ENCODE measurements at places on chromosomes 4 and X.

GRCh38 chr4:155618183-155618838 is 48.3 kb upstream of the GUCY1A1 start:
- no peak for DNase-seq

DNA sequence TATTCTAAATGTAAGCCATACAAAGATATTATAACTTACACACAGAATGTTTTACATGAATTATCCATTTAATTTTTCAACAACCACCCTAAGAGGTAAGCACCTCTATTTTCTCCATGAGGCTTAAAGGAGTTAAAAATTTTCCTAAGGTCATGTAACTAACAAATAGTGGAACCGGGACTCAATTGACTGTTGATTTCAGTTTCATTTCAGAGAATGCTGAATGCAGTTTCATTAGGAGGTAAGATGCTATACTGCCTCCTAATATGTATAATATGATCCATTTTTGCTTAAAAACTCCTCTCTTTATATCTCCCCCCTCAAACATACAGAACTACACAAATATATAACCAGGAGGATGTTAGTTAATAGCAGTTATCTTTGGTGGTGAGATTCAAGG is 29.1 kb downstream of the PHKA1 start:
- DNase-seq, result no peak

GRCh38 chr4:150906987-150907633 is 108.0 kb downstream of the LRBA start:
- no peak for DNase-seq

- no peak for DNase-seq
These were observed 392.5 kb downstream of the ZNF674 start for GRCh38 chrX:46152756-46153155.

- no peak for DNase-seq
These were observed 74.3 kb upstream of the ANXA3 start for GRCh38 chr4:78477276-78477675.

DNA sequence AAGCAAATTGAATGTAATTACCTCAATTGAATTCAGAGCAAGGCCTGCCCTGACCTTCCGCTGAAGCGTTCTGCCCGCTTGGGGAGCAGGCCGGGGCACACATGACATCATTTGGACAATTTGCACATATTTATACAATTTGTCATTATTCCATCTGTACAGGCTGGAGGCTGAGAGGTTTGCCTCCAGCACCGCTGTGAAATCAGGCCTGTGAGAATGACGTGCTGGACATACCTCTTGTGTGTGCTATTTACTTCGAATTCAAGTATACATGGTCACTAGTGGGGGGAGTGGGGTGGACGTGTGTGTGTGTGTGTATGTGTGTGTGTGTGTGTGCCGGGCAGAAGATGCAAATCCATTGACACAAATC is 285.6 kb downstream of the SHOX start:
- no peak for DNase-seq

DNA sequence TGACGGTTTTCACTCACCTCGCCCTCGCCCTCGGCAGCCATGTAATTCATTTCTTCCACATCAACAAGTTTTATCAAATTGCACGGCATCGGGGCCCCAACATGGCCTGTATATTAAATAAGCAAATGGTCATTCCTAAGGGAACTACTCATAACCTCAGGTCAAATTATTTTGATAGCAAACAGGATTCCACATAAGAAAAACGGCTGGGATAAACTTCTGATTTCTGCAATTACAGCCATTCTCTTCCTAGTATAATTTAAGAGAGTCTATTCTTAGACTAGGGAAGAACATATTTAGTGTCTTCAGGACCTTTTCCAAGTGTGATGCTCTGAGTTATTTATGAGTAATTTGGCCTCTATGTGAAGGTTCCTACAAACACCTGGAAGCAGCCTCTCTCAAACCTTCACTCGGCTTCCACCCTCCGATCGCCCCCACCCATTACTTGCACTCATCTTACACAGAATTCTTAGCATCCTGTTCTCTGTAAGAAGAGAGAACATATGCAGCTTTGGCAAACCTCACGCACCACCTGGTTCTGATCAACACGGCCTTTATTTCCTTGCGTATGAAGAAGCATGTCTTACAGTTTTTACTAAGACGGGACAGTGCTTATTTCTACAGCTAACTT is 29.4 kb upstream of the CENPU start:
- no peak for DNase-seq

GRCh38 chrX:96703816-96704215 is 19.2 kb downstream of the DIAPH2 start:
- DNase-seq, result no peak

GRCh38 chrX:2610246-2611170 is 80.6 kb upstream of the CD99 start:
- no peak for DNase-seq

- no peak for DNase-seq
These were observed 1.2 kb upstream of the TMEM47 start for GRCh38 chrX:34658326-34658725.

- DNase-seq, result no peak
These were observed 128.6 kb downstream of the HTR2C start for GRCh38 chrX:114712466-114712865.

DNA sequence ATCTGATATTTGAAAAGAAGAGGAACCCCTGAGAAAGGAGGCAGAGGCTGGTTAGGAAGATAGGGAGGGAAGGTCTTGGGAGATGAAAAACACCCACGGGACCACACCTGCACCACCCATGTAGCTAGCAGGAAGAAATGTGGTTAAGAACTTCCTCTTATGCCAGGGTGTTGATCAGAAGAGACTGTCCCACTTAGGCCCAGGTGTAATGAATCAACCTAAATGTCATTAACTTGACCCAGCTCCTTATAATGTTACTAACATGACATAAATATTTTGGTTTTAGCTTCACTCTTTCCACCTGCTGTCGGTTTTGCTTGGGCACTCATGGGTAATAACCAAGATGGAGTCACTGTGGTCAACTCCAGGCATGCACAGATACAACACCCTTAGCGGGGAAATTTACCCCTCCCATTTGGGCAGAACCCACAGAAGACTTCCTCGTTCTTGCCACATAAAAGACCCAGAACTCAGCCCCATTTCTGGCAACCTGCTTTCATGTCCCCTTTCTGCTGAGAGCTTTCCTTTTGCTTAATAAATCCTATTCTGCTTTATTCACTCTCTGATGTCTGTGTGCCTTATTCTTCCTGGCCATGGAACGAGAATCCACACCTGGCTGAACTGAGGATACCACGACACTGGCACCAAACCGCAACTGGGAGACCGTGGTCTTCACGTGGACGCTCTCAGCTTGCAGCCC is 46.8 kb downstream of the ZNF141 start:
- no peak for DNase-seq

- DNase-seq, result no peak
These were observed 33.7 kb downstream of the METAP1 start for GRCh38 chr4:99029018-99029735.

- no peak for DNase-seq
These were observed 9.4 kb downstream of the XG start for GRCh38 chrX:2761246-2761645.

DNA sequence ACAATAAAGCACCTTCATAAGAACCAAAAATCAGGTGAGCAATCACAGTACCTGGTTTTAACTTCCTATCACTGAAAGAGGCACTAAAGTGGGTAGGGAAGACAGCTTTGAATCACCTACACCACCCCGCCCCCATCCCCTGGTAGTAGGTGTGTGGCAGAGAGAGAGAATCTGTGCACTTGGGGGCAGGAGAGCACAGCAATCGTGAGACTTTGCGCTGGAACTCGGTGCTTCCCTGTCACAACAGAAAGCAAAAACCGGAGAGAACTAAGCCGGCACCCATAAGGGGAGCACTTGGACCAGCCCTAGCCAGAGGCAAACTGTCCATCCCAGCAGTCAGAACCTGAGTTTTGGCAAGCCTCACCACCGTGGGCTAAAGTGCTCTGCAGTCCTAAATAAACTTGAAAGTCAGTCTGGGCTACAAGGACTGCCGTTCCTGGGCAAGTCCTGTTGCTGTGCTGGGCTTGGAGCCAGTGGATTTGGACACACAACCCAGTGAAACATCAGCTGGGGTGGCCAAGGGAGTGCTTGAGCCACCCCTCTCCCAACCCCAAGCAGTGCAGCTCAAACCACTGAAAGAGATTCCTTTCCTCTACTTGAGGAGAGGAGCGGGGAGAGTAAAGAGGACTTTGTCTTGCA is 32.1 kb downstream of the NDUFB11 start:
- no peak for DNase-seq

DNA sequence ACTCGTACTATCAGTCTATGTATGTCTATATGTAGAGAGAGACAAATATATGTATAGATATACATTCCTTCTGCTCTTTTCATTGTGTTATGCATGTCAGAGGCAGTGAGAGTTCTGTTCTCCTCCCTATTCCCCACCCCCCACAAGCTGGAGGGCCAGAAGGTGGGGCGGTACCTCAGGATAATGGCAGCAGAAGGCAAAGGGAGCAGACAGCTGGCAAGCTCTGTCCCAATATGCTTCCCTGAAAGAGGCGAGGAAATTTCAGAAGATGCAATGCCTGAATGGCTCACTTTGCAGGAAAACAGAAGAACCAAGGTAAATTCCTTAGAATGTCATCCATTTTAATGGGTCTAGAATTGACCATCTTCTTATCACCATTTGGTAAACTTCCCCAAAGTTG is 114.4 kb downstream of the NAA11 start:
- no peak for DNase-seq

Data from stimulated activated CD8-positive, alpha-beta memory T cell treated with anti-CD3 and anti-CD28 coated beads, Interleukin-4, amount 100 ng/mL, for 4 hours (primary cell).